Suprapubic skin (tissue), 4 donors: ENCODE measurements at places on chromosomes 1 and 21. TPM values are rescaled to one million over a fixed set of nuclear protein-coding genes. Genes with fewer than 3 reads are reported as not detected.

TTF2 gene
- total RNA-seq: 34.8 TPM

GPR153 gene
- total RNA-seq: 16.1 TPM

KRTAP19-3 gene
- 41.5 TPM for total RNA-seq

ANGPTL1 gene
- total RNA-seq: 10.0 TPM

ELF3 gene
- 19.5 TPM for total RNA-seq

SAMSN1 gene
- total RNA-seq: 0.89 TPM

TNFAIP8L2 gene
- 1.1 TPM for total RNA-seq

FCRL4 gene
- not detected for total RNA-seq

ROR1 gene
- total RNA-seq: 21.7 TPM

DNAI4 gene
- total RNA-seq: 1.5 TPM

PPIAL4G gene
- total RNA-seq: not detected

- no peak for DNase-seq
These were observed 26.4 kb downstream of the PLXNA2 start for GRCh38 chr1:208217781-208218180.

DNA sequence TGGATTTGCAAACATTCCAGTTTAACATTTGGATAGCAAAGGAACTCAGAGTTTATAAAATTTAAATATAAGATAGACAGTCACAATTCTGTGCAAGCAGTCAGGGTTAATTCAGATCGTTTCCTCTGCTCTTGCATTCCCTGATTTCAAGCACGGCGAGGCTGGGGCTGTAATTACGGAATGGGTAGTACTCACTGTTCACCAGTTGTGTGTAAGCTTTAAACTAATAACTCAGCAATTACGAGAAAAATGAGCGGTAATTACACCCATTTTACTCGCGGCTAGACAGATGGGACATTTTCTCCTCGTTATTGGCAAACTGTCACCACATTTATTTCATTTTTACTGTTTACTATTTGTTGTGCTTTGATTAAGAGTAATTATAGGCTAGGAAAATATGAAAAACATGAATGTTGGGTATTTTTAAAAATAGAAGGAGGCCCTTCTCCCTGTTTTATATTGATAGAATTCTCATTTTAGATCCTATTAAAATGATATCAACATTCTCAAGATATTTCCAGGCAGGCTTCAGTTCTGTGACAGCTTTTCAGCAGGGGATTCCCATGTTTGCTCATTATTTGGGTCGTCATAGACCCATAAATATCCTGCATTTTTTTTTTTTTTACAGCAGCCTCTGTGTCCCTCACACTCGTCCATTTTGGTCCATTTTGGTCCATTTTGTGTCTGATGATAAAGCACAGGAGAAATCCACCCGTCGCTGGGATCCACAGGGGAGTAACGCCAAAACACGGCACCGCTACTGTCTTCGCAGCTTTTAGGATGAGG lies 208.3 kb downstream of the DSCAM start:
- DNase-seq: no peak

DNA sequence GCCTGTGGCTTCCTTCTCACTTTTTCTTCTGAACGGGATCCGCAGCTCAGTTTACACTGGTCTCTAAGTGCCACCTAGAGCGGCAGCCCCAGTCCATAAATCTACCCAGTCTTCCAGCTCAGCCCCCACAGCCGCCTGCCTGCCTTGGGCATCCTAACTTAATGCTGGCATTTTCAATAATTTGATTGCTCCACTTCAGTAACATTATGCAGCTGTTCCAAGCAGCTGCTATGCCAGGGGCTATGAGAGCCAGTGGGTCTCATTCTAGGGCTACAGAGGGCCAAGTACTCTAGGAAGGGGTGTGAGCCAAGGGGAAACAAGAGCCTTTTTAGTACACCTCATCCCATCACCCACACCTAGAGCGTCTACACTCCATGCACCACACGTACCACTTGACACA lies 48.4 kb upstream of the COA6 start:
- DNase-seq: no peak

DNA sequence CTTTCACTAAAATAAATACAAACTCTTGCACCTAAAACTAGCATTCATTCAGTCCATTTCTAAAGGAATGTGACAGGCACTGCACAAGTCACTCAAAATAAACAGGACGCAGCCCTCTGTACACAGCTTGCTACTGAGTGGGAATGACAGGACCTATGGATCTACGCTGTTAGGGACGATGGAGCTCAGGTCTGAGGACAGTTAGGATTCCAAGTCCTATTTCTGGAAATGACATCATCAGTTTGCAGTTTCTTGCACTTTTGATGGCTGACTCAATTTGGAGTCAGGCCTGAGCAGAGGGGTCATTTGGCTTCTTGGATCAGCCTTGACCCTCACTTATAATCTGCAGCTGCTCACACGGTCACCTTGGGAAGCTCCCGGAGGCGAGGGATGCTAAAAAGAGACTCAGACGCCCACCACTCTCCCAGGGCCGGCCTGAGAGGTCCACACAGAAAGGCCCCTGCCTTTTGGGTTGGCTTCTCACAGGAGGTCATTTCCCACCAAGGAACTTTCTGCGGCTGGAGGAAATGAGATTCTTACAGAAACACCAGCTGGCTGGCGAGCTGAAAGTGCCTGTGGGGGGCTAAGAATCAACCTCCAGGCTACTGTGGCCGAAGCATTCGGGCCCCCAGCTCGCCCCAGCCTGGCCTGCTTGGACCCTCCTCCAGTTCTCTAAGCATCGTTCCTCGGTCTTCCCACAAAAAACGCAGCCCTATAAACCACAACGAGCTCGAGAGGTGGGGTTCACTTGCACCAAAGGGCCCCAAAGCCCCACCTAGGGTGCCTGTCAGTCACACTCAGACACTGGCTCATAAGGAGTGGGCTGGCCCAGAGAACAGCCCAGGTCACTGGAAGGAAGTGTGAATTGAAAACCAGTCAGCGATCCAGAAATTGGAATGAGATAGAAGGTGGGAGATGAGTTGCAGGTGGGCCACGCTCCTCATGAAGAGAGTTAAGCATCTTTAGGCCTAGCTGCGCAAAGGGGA lies 8.9 kb upstream of the PDE9A start:
- no peak for DNase-seq

- no peak for DNase-seq
These were observed 21.7 kb downstream of the SESN2 start for GRCh38 chr1:28280977-28281381.

- no peak for DNase-seq
These were observed 3.6 kb upstream of the RERE start for GRCh38 chr1:8821084-8821483.

DNA sequence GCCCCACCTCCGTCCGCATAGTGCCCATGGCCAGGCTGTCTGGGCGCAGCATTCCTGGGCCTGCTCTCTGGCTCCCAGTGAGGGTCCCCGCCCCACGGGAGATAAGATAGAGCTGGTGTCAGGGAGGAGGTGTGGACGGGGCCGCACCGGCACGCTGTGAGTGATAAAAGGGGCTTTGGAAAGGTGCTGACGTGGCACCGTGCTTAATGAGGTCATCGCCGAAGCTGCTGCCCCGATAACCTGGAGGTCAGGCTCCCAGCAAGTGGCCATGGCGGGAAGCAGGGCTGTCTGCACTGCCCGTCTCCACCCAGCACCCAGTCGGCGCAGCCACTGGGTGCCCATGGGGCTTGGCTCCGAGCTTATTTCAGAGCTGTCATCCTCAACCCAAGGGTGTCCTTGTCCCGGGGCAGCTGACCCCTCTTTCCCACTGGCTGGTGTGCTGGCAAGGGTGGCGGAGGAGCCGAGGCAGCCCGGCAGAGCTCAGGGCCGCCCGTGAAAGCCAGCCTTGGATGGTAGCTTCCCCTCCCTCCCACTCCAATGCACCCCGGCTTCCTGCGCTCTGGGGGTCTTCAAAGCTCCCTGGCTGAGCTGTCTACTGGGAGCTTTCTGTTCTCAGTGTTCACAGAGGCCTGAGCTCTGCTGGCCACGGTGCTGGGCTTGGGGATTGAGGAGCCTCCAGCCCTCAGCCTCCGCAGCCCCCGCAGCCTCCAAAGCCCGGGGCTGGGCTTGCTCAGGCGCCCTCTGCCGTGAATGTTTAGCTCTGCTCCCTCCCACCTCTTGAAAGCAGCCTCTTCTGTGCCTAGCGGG lies 105.1 kb upstream of the ARHGEF16 start:
- no peak for DNase-seq

DNA sequence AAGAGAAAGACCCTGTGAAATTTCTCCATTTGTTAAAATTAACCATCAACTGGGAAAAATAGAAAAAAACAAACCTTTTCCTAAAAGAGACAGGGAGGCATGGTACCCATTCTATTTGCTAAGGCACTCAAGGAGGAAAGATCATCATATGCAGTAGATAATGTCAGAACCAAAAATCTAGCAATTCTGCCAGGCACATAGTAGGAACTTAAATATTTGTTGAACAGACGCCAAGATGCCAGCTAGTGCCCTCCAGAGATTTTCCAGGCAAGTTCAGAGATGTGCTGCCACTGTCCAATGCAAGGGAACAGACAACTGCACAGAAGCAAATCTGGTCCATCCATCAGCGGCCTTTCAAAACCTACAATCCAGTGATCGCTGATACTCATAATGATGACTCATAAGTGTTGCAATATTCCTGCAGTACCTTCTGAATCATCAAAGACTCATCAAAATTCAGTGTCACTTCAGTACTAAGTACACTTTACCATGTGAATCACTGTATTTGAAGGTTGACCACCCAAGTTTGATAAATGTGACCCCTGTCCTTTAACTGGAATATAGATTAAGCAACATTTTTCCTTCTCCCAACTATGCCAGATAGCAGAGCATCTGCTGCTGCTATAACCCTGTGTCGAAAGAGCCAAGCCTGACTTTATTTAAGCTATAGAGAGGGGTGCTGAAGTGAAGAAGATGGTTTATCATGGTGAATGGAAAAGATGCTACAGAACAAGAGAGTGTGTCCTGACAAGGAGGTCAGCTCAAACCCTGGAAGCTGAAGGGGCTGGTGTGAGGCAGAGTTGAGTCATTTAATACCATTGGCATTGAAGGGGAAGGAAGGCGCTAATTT lies 99.1 kb downstream of the MT1HL1 start:
- DNase-seq: no peak

- no peak for DNase-seq
These were observed 159.0 kb upstream of the GALNT2 start for GRCh38 chr1:229907884-229908638.

- DNase-seq: no peak
These were observed 48.9 kb downstream of the RASSF5 start for GRCh38 chr1:206556047-206556749.

DNA sequence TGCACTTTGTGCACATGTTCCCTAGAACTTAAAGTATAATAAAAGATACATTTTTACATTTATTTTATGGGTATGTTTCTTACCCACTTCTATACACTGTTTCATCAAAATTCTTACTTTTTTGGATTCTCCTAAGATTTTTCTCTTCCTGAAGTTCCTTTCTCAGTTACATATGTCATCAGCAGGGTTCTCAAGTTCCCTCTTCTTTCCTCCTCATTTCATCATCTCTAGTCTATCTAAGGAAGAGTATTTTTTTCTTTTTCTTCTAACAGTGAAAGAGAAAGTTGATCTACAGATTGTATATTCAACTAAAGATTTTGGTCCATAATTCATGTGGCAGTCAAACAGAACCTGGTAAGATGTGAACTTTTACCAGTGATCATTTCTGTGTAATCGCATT lies 41.2 kb upstream of the CYYR1 start:
- DNase-seq: no peak

- DNase-seq: peak; percentile 67
These were observed 618 bp downstream of the HNRNPR start for GRCh38 chr1:23343221-23344110.

- no peak for DNase-seq
These were observed 3.1 kb downstream of the RNF207 start for GRCh38 chr1:6208723-6209660.

- DNase-seq: no peak
These were observed 7.2 kb downstream of the VANGL1 start for GRCh38 chr1:115648717-115649691.

DNA sequence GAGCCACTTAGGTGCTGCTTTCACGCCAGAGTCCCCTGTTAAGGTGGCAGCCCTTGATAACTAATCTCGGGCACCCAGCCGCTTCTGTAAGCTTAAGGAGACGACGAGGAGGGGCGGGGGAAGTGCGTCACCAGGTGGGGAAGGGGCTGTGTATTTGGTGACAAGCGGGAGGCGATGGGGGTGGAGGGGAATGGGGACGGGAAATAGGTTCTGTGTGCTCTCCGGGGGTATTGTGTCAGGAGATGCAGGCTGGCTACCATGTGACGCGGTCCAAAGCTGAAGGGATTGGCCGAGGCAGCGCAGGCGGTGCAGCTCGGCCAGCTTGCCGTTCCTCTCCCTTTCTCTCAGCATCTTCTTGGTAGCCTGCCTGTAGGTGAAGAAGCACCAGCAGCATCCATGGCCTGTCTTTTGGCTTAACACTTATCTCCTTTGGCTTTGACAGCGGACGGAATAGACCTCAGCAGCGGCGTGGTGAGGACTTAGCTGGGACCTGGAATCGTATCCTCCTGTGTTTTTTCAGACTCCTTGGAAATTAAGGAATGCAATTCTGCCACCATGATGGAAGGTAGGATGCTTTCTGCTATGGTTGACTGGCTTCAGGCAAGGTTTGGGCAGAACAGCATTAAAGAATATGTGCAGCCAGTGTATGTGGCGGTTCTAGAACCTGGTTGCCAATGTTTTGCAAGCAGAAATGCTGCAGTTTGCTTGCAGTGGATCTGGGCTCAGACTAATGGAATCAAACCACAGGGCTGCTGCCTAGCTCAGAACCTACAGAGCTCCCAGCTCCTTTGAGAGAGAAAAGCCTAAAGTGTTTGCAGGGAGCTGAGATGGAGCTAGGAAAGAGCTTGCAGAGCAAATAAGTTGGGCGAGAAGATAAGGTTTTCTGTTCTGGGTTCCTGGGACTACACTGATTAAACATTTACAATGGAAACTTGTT lies at the start of gene SGIP1:
Gene SGIP1 (plus strand): TSS at position 350 of the 937 bp plus-strand sequence. CDS start 206 bp downstream, at position 556.
- peak; percentile 67 for DNase-seq

- no peak for DNase-seq
These were observed 115.0 kb upstream of the GRIK3 start for GRCh38 chr1:37149296-37149695.

GRCh38 chr21:46402421-46402820 lies 56.3 kb upstream of the DIP2A start:
- no peak for DNase-seq

DNA sequence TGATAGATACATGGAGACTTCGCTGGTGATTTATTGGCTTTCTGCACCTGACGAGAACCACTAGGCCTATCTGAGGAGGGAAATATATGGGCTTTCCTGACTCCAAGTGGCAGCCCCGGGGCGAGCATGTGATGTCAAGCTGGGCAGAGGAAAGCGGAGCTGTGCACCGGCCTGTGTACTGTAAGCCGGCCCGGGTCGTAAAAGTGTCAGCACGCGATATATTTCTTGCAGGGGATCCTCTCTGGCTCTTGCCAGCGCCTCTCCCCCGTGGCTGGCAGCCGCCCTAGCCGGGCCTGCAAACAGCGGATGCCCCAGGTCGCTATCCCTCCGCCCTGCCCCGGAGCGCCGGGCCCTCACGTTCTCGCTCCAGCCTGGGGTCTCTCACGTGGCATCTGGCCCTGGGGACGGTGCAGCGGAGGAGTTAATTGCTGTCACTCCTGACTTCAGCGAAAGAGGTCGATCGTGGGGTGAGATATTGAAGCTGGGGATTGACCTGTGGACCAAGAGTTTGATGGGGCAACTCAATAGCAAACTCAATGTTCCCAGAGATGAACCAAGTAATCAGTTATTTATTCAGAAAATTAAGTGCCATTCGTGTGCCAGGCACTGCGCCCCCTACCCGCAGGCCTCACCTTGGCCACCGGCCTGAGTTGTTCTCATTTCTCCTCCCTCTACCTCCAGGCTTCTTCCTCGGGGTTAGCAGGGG lies 41.0 kb upstream of the HAO2 start:
- no peak for DNase-seq

- no peak for DNase-seq
These were observed 58.9 kb downstream of the ST3GAL3 start for GRCh38 chr1:43766086-43766784.

- no peak for DNase-seq
These were observed 144.0 kb upstream of the ZRANB2 start for GRCh38 chr1:71224741-71225377.
